ENCODE measurements at places on chromosomes 4 and X.
A peak's percentile ranks its signal among the peaks of the same experiment; 100 is the strongest.

GRCh38 chr4:71130827-71131603 is 137.6 kb downstream of the DCK start:
- no peak for DNase-seq

- DNase-seq, result no peak
Observed at GRCh38 chr4:11489453-11490083, 60.9 kb upstream of the HS3ST1 start.

- peak; percentile 54 for DNase-seq
Observed at GRCh38 chrX:72094894-72095293, 36.8 kb downstream of the RTL5 start.

- no peak for DNase-seq
Observed at GRCh38 chrX:53171356-53171755, 53.7 kb downstream of the KDM5C start.

GRCh38 chr4:86950831-86951525 is 16.2 kb downstream of the AFF1 start:
- DNase-seq, result no peak

GRCh38 chr4:54971474-54971950 is 153.9 kb downstream of the KDR start:
- no peak for DNase-seq

DNA sequence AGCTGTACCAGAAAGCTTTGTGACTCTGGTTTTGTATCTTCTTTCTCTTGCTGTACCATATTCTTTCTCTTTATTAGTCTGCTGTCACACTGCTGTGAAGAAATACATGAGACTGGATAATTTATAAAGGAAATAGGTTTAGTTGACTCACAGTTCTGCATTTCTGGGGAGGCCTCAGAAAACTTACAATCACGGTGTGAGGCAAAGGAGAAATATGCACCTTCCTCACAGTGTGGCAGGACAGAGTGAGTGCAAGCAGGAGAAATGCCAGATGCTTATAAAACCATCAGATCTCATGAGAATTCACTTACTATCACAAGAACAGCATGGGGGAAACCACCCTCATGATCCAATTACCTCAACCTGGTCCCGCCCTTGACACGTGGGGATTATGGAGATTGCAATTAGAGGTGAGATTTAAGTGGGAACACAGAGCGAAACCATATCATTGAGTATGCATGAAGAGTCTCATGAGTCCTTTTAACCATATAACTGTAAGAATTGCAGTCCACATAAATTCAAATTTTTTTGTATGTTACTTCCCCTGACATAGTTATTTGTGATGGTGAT is 67.4 kb upstream of the INPP4B start:
- DNase-seq, result no peak

GRCh38 chr4:39637221-39637585 is 1.5 kb downstream of the SMIM14 start:
- DNase-seq, result no peak

DNA sequence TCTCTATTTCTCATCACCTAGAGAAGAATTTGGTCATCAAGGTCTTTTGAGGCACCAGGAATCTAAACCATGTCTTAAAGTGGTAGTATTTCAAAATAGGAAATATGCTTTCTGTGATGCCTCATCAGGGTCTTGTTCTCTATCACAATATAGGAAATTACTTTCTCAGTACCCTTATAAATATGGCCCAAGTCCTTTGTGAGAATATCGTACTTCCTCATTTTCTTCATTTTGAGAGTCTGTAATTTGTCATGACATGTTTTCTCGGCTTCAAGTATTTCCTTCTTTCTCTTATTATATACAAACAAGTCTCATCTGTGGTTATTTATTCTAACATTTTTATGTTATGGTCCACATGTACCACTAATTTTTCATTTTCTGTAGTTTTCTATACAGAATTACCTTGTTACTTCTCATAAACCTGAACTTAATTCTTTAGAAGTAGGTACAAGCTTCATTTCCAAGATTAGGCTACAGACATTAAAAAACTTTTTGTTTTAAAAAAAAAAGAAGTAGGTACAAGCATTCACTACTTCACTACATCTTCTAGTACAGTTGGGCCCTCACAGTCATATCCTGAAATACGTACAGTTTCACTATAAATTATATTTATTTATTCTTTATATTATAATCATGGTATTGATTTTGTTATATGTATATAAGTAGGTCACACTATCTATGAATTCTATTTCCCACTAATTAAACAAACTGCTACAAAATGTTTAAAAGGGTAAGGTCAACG is 54.4 kb downstream of the KLHL13 start:
- DNase-seq, result no peak

GRCh38 chrX:150352114-150352513 is 11.0 kb upstream of the MAMLD1 start:
- no peak for DNase-seq

- no peak for DNase-seq
Observed at GRCh38 chr4:141541851-141542250, 94.5 kb upstream of the IL15 start.

GRCh38 chrX:140762061-140762460 is 52.5 kb downstream of the LINC00632 start:
- peak; percentile 2 for DNase-seq

DNA sequence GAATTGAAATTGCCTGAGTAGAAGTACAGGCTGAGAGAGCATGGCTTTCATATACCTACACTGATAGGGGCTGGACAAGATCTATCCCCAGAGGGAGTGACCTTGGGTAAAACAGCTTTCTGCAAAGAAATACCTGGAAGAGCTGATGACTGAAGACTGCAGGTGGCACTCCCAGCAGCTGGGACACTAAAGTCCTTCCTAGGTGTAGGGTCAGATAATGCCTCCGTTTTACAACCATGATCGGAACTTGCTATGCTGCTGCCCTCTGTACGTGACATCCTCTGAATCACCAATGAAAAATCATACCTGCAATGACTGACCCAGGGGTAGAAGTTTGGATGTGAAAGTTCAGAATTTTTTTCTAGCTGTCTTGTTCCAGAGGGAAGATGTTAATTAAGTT is 107.2 kb upstream of the WDR1 start:
- no peak for DNase-seq

GRCh38 chrX:115949900-115950822 is 220.4 kb upstream of the AGTR2 start:
- no peak for DNase-seq

DNA sequence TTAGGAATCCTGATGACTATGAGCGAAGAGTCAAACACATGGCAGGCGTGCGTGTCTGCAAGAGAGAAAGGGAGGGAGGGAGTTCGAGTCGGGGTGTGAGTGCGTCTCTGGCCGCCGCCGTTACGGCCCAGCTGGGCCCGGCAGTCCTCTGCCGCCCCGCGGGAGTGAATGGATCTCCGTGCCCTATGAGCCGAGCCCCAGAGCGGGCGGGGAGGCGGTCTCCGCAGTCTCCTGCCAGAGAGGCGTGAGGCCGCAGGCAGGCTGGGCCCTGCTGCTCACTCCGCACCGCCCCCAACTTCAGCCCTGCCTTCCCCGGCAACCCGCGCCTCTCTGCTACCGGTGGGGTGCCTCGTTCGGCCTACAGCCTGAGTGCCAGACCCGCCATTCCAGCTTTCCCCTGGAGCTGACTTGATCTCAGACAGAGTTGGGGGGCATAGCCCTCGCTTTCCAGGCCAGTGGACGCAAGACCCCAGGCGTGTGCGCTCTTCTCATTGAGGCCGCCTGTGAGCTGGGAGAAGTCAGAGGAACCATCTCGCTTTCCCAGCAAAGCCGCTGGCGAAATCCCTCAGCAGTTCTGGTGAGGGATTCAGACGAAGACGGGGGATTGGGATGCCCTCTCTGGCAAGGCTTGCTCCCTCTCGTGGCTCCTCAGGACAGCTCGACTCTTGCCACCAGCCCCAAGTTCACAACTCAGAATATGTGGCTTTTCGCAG is 1.4 kb downstream of the SLC16A2 start:
- DNase-seq, result no peak

- no peak for DNase-seq
Observed at GRCh38 chrX:30791296-30792278, 97.5 kb downstream of the TAB3 start.

DNA sequence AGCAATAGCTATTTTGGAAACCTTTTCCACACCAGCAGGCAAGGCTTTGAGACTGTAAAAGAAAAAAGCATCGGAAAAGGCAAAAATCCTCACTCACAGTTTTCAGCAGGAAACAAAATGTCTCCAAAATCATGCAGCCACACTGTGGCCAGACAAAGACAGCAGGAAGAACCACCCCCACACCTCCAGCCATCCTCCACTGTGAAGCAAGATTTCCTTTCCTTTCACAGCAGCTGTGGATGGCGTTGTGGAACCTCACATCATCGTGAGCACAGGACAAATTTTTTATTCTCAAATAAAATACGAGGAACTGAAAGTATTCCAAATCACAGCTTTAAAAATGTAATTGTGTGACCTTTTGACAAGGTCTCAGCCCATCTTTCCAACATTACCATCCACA is 351.7 kb upstream of the NOCT start:
- DNase-seq, result no peak

DNA sequence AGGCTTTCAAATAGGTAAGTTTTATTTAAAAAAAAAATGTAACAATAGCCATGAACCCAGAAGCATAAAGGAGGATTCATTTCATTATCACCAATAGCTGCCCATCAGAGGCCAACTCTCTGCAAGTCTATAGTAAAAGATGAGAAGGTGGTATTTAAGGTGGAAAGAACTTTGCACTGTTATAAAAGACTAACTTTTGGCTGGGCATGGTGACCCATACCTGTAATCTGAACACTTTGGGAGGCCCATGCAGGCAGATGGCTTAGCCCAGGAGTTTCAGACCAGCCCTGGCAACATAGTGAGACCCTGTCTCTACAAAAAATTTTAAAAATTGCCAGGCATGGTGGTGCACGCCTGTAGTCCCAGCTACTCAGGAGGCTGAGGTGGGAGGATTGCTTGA is 43.3 kb downstream of the RPS3A start:
- no peak for DNase-seq

DNA sequence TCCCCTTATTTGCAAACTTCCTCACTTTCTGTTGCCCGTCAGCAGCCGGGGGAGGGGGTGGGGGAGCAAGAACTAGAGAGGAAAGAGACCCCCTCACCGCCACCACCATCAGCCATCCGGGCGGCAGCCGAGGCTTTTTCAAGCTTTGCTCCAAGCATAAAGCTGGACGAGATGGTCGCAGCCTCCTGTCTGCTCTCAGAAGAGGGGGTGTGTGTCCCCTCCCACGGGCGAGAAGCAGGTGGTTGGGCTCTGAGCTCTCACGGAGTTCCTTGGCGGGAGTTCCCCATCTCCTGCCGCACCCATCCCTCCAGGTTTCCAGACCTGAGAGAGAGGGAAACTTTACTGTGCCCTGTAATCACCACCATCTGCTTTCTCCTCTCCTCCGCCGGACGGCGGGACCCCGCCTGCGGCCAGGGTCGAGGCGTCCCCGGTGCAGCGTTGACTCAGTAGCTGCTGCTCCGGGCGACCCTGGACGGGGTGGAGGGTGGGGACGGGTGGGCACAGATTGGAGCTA is 4.7 kb upstream of the ARX start:
- no peak for DNase-seq

DNA sequence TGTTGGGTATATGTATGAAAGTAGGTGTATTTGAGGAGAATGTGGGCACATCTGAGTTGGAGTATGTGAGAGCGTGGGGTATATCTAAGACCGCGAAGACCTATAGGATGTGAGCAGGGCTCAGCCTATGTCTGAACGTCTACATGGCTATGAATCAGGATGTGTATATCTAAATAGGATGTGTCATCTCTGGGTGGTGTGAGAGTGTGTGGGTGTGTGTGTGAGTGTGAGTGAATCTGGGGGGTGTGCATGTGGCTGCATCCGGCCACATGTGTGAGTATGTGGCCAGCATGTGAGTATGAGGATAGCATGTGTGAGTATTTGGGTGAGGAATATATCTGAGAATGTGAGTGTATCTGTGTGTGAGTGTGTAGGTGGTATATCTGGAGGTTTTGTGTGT is 7.7 kb downstream of the GPR173 start:
- no peak for DNase-seq

- DNase-seq, result no peak
Observed at GRCh38 chrX:9853307-9853706, 67.1 kb downstream of the SHROOM2 start.

GRCh38 chr4:6647582-6648230 is 7.2 kb downstream of the MRFAP1 start:
- no peak for DNase-seq

DNA sequence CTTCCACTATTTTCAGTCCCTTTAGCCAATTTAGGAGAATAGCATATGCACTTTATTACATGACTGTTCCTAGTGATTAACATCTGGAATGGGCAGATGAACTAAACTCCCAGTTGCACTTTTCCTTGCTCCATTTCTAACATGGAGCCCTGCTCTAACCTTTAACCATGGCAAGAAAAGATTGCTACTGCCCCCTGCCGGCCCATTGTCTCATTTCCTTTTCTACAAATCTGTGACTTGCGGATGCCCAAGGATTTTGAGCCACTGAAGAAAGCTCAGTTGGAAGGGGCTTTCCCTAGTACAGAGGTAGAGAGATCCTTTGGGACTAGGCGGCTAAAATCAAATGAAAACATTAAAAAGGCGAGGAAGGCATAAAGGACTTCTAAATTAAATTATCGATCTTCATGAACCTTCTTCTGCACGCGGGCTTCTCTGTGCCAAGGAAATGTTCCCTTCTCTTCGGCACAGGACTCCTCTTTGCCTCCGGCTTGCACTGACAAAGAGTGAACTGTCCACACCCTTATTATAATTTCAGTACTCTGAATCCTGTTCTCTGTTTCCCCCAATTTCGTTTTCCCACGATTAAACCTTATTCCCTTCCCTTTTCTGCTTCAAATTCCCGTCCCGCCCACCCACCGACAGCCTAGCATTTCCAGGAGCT is 577 bp upstream of the GLRA2 start:
- DNase-seq, result peak; percentile 12

Measured in effector CD4-positive, alpha-beta T cell (primary cell).